ENCODE measurements at places on chromosomes 16 and 17.

- no peak for DNase-seq
Measured at GRCh38 chr16:61792194-61792909, 243.9 kb downstream of the CDH8 start.

DNA sequence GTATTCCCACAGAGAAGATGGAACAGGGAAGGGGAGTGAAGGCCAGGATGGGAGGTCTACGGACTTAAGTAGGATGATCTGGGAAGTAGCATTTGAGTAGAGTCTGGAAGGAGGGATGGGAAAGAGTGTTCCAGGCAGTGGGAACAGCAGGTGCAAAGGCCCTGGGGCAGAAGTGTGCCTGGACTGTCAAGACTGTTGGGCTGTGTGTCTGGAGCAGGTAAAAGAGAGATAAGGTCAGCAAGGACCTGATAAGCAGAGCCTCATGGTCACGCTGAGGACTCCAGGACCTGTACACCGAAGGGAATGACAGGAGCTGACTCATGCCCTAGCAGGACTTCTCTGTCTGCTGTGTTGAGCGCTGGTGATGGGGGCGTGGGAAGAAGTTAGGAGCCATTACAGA lies 723 bp upstream of the CARD14 start:
- DNase-seq = no peak

GRCh38 chr17:4827399-4827798 lies 5.7 kb upstream of the MINK1 start:
- DNase-seq = no peak

DNA sequence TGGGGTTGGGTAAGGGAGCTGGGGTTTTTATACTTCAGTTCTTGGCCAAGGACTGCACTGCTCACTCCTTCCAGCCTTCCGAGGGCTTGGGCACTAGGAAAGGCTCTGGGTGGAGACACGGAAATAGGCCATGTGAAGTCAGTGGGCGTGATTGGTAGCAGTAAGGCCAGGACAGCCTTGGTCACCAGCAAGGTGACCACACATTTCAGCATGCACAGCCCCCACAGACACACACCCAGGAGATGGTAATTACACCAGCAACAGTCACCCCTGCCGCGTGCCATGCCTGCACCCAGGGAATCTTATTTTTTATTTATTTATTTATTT lies 252.5 kb downstream of the SEC14L1 start:
- DNase-seq = no peak

DNA sequence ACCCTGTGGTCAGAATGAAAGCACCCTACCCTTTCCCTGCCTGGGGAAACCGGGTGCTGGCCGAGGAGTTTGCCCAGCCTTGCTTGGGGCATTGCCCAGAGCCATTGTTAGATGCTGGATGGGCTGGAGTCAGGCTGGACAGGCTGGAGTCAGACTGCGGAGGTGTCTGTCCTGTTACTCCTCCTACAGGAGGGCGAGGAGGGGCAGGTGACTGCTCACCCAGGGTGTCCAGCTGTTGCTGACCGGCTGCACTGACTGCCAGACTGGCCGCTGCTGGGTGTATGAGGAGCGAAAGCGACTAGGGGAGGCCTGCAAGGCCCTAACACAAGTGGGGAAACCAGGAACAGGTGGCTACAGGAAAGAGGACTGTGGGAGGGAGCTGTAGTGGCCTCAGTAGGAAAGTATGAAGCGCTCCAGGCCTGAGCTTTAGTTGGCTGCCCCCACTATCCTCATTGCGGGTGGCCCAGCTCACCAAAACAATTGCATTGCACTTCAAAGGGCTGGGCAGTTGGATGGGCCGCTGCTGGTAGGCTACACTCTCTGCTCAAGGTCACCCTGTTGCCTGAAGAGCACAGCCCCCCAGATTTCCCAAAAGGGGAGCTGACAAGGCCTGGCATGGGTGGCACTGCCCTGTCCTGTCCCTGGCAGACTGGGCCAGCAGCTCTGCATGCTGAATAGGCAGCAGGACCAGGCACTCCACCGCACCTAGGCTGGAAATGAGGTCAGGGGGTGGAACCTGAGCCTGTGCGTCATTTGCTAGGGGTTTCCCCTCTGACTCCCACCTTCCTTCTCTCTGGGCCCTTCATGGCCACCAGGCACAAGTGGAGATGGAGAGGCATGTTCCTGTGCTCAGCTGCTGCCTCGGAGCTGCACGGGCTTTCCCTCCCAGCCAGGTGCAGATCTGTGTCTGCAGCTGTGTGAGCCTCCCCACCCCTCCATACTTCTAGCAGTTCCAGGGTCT lies 18.4 kb downstream of the LDHD start:
- peak; percentile 72 for DNase-seq

DNA sequence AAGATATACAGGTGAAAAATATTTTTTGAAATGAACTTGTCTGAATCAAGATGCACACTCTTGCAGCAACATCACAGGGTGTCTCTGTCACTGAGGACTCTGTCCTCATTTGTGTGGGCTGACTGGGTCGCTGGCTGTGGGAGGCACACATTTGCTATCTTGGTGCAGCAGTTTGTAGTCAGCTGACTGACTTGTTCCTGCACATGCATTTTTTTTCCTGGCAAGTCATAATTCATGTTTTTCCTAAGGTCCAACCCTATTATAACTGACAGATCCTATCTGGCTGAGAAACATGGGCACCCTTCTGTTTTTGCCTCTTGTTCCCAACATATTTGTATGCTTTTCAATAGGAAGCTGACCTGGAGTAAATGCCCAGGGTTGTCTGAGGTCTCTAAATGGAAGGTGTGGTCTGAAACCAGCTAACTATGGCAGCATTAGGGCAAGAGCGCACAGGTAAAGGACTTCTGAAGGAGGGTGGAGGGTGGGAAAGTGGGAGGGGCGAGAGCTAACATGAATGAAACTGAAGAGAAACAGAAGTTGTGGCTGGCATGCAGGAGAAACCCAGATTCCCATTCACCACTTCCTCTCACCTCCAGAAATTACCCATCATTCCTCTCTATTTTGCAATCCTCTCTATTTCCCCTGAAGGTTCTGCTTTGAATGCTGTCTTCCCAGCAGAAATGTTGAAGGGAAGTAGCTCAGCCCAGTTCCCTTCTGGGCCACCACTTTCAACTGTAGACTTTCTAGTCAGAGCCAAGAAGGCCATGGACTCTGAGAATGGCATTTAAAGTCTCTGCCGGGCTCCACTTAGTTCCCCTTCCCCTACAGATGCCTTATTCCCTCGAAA lies 166.1 kb downstream of the PRKCA start:
- DNase-seq = no peak

DNA sequence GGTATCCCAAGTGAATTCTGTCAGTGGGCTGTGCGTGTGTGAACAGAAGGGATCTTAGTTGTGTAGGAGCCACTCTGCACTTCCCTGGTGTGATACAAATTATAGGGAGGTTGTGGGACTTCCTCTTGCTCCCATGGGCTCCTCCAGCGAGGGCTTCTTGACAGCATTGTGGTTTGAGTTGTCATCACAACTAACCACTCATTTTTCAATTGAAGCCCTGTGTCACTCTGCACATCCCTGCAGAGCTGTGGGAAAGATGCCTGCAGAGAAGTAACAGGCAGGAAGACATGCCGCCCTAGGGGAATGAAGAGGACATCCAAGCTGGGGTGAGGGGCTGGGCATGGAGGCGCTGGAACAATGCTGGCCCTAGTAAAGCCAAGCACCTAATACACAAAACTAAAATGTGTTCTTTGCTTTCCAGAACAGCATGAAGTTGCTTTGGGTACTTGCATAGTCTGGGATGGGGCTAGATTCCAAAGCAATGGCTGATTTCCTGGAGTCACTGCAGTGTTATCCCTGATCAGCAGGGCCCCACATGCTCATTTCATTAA lies 692.5 kb downstream of the TOX3 start:
- no peak for DNase-seq
